ENCODE measurements at places on chromosomes 7 and 10. TPM values are rescaled to one million over a fixed set of nuclear protein-coding genes. Genes with fewer than 3 reads are reported as not detected.

The CCL24 gene
- 0.28 TPM for total RNA-seq

The STAG3 gene
- total RNA-seq: 0.28 TPM

The PRLHR gene
- total RNA-seq: not detected

The GIMAP7 gene
- 0.09 TPM for total RNA-seq

The TAS2R3 gene
- total RNA-seq: 0.85 TPM

The SUV39H2 gene
- 5.8 TPM for total RNA-seq

The CDHR3 gene
- total RNA-seq: 3.8 TPM

The C10orf71 gene
- total RNA-seq: not detected
